ENCODE measurements at places on chromosomes 12 and 14.

DNA sequence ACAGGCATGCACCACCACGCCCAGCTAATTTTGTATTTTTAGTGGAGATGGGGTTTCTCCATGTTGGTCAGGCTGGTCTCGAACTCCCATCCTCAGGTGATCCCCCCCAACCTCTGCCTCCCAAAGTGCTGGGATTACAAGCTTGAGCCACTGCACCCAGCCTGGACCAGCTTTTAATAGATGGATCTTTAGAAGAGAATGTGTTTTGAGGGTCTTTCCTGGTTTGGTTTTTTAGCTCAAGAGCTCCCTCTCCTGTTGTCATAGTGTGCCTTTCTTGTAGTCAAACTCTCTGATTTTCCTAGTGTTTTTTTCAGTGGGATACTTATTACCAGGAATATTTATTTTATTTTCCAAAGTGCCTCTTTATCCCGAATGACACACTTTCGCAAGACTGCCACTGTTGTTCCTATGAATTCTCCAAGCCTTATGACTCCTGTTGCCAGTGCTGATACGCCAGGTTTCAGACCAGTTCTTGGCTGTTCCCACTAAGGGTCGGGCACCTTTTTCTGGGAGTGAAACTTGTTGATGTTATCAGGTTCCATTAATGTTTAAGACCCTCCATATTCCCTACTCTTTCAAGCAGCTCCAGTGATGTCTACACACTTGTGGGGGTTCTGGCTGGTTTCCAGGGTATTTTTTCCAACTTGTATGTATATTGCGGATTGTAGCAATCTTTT is 31.5 kb upstream of the LIMA1 start:
- no peak for DNase-seq

DNA sequence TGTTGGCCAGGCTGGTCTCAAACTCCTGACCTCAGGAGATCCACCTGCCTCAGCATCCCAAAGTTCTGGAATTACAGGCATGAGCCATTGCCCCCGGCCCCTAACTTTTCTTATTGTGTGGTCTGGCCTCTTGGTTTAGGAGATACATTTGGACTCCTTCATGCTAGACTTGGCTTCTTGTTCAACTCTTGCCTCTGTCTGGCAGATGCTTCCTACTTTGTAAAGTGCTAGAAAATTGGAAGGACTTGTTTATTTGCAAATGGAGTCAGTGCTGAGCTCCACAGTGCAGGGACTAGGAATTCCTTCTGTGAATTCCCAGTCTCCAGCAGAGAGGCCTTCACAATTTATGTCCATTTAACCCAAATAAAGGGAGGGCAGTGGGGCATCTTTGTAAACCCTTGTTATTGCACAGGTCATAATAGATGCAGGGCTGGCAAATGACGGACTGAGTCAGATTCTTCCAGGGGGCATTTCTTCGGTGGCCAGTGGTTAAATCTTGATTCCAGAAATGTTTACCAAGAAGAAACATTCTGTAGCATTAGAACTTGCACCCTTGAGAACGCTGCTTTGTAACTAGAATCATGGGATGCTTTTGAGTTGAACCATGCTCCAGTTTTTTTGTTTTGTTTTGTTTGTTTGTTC is 73.8 kb upstream of the TBX3 start:
- DNase-seq = no peak

DNA sequence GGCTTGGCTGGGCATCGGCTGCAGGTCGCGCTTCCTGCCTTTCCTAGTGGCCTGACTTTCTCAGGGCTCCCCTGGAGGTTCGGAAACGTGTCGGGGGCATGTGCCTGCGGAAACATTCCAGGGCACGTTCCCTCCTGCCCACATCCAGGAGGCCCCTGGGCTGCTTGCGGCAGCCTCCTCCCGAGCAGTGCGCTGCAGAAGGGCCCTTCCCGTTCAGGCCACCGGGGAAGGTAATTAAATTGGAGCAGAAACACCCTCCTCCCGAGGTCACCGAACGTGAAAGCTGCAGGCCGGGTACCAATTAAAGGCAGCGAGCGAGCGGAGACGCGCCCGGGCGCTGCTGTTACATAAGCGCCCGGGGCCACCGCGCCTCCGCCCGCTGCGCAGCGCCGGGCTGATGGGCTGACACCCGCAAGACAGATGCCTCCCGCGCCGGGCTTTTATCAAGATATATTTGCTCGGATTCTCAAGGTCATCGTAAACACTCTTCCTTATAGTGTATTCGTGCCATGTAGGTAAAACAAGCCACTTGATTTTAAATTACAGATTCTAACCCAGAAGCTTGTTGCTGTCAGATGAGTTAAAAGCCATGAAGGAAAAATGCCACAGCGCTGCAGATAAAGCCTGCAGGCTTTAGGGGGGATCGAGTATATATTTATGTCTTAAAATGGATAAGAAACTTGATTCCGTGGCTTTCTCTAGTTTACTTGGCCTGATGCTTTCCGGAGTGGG is 31.4 kb downstream of the SSPN start:
- DNase-seq = no peak

DNA sequence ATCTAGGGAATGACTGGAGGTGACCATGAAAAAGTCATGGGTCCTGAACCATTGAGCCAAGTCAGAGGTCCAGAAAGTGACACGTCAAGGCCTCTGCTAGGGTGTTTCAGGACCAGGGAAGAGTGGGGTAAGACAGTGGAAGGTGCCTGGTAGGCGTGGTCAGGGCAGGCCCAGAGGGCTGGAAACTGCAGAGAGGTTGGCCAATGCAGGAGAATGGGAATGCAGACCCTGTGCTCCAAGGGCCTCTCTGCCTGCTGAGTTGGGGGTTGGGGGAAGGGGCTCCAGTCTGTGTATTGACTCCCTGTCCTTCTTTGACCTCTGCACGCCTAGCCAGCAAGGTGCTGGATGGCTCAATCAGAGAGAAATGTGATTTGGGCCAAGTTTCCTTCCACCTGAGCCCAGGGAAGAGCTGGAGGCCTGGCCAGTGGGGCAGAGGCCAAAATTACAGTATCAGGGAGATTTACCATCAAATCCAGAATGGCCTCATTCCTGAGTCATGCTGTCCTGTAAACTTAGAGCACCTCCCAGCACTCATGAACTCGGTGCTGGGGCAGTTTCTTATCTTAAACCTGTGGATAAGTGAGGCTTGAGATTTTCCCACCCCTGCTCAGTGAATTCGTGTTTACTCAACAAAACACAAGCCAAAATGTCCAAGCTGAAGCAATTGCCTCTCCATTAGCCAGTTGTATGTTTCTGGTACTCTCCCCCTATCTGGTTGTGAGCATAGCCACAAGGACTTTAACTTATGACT is 24.4 kb downstream of the IRF2BPL start:
- DNase-seq = no peak

GRCh38 chr14:57408634-57409033 is 18.2 kb downstream of the NAA30 start:
- DNase-seq = no peak

- peak; percentile 68 for DNase-seq
Measured at GRCh38 chr14:97977651-97978261, 1180.6 kb downstream of the VRK1 start.

GRCh38 chr12:52061470-52062166 is 8.2 kb upstream of the ATG101 start:
- no peak for DNase-seq

DNA sequence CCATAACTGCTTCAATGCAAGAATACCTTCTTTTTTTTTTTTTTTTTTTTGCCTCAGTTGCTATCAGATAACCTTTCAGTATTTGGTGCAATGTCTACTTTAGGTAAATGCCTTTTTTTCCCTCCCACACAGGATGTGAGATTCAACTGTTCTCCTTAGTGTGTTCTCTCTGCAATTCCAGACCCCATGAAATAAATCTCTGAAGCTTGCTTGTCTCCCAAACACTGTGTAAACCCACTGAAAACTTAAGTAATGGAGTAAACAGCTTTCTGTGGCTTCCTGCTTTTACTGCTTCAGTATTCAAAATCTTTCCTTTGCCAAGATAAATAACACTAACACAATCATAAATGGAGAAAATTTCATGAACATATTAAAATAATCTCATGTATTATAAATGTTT is 55.8 kb upstream of the CLEC14A start:
- no peak for DNase-seq

Data from CD4-positive, alpha-beta T cell treated with Interleukin-15 for 1 hour (primary cell).